ENCODE measurements at places on chromosomes 1 and 21.

DNA sequence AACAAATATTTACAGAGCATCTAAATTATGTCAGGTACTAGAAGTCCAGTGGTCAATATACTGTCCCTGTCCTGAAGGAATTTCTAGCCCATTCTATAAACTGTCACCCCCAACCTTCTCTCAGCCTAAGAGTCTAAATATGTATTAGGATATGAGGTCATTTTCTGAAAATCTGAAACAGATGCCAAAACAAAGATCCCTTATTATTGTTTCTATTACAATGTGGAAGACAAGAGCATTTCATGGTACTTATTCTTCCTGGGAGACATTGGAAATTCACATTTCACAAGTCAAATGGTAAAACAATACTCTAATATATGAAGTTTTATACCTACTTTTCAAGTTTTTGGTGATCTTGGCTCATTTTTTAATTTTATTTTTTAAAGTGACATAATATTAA lies 2.6 kb downstream of the CLCA1 start:
- no peak for DNase-seq

GRCh38 chr1:208101661-208102431 lies 142.3 kb downstream of the PLXNA2 start:
- no peak for DNase-seq

DNA sequence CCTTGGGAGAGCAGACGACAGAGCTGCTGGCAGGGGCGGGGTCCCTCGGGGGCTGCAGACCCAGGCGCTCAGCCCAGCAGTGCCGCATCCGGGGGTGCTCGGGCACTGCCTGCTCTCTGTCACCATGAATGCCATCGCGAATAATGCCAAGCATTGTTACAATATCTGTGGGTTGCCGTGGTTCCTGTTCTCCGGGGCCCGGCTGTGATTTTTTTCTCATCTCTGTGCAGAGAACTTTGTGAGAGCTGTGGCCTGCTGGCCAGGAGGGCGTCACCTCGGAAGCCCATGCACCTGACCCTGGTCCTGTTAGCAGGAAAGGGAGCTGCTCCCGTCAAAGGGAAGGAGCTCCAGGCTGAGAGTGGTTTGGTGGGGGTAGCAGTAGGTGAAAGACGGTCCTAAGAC lies 70.4 kb downstream of the PRDM16 start:
- DNase-seq: no peak

DNA sequence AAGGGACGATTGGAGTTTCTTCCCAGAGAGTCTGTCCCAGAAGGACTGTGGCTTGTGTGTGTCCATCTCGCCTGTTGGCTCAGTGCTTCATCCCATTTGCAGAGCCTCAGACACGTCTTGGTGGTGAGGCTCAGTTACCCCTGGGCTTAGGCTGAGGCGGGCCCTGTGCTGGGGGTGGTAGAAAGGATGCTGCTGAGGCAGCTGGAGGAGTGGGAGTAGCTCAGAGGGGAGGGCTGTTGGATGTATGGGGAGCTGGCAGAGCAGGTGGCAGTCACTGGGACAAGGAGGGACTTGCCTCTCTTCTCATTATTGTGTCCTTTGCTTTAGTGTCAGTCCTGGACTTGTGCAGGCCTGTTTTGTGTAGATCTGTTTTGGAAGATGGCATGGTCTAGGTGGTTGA lies 7.3 kb upstream of the MIIP start:
- DNase-seq: no peak

- no peak for DNase-seq
These were observed 20.9 kb downstream of the ITSN1 start for GRCh38 chr21:33663241-33663640.

- no peak for DNase-seq
These were observed 50.1 kb downstream of the BRWD1 start for GRCh38 chr21:39263372-39263771.

- no peak for DNase-seq
These were observed 26.7 kb downstream of the PIGM start for GRCh38 chr1:160005070-160005469.

Measured in suprapubic skin (tissue), 4 donors.